ENCODE measurements at places on chromosomes 11 and 22.

DNA sequence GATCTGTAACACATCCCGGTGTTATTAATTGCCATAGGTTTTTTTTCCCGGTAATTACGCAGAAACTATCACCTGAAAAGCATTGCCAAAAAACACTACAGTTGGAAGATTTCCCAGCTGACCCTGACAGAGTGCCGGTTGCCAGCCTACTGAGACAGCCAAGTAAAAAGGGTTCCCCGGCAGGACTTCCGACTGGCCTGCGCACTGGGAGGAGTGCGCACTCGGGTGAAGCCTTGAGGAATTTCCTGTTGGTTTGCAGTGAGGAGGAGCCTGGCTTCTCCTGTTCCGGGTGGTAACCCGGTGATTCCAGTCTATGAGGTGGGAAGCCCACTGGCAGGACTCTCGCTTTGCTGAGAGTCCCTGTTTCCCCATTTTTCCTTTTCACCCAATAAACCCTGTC, 52.1 kb downstream of the CNTF start:
- DNase-seq = no peak
- H3K27ac ChIP-seq = no peak overlapping the region
- H3K4me1 ChIP-seq = no peaks in the 10 kb centered on the region
- H3K4me3 ChIP-seq = no peak overlapping the region
- H3K36me3 ChIP-seq = no peaks in the 10 kb centered on the region
- H3K27me3 ChIP-seq = no peaks in the 10 kb centered on the region

- DNase-seq = no peak
- peaks cover 16% of the 10 kb centered on the region for H3K4me1 ChIP-seq
- H3K27me3 ChIP-seq = peaks cover 60% of the 10 kb centered on the region
Observed at GRCh38 chr11:43942662-43943371, 380 bp downstream of the C11orf96 start.

GRCh38 chr11:69941546-69942332, 122.5 kb upstream of the FGF3 start:
- no peak overlapping the region for H3K27ac ChIP-seq
- H3K4me3 ChIP-seq = no peak overlapping the region
- peaks cover 40% of the 10 kb centered on the region for H3K27me3 ChIP-seq
- H3K36me3 ChIP-seq = no peaks in the 10 kb centered on the region
- DNase-seq = no peak

DNA sequence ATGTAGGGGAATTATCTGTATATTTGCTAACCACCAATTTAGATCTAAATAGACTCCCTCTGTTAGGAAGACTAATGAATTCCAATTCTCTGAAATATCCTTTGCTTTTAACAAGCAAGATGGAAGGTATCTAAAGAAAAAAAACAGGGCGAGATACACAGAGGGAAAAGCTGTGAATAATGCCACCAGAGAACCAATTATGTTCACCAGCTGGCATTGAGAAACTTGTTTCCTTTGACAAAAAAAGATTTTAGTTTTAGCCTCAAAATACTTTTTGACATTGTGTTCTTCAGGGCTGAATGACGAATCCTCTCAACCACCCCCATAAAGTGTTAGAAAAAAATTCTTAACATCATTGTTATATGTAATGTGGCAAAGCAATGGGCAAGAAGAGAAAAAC, 19.0 kb downstream of the HTR3B start:
- no peak overlapping the region for H3K27ac ChIP-seq
- peaks cover 17% of the 10 kb centered on the region for H3K27me3 ChIP-seq
- no peak overlapping the region for H3K4me3 ChIP-seq
- DNase-seq = no peak
- H3K36me3 ChIP-seq = no peaks in the 10 kb centered on the region
- H3K4me1 ChIP-seq = peaks cover 5% of the 10 kb centered on the region

DNA sequence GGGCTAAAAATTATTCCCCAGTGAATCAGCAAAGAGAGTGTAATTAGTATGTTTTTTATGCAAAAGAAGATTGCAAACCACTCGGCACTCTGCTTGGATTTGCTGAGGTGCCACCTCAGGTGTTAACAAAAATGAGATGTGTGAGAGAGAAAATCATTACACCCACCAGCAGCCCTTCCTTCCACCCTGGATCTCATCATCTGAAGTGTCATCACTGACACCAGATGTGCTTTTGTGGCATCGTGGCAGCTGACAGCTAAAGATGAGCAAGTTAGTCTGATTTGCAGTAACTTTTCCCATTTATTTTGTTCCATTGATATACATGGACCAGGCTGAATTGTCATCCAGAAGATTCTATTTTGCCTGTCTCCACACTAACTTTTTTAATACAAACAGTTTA, 44.6 kb upstream of the PAK1 start:
- H3K27ac ChIP-seq = no peak overlapping the region
- no peaks in the 10 kb centered on the region for H3K4me1 ChIP-seq
- no peak for DNase-seq
- no peaks in the 10 kb centered on the region for H3K27me3 ChIP-seq
- H3K4me3 ChIP-seq = no peak overlapping the region

DNA sequence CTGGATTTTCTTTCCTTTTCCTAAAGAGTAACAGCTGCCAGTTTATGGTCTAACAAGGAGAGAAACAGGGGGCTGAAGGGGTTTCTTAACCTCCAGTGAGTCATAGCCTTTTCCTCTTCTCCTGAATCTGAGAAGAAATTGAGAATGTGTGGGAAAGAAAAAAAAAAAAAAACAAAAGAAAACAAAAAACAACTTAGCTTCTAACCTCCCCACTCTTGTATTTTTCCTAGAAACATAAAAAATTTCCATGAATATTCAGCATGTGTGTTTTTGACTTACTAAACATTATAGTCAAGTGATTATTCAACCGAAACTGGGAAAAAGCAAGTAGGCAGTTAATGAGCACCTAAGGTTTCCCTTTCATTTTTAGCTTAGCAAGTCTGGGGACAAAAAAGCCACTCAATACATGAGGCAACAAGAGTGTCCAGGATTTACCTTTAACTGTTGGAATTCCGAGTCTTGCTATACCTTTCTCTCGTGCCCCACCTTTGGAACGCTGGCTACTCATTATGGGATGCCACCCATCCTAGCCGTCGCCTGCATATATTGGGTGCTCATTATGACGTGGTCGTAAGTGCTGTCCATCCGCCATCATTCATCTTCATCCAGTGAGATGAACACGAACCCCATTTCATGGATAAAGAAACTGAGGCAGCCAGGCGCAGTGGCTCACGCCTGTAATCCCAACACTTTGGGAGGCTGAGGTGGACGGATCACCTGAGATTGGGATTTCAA, 2.4 kb downstream of the ASPHD2 start:
- no peaks in the 10 kb centered on the region for H3K27me3 ChIP-seq
- peaks cover 32% of the 10 kb centered on the region for H3K36me3 ChIP-seq
- no peak for DNase-seq
- H3K4me1 ChIP-seq = peaks cover 77% of the 10 kb centered on the region

GRCh38 chr22:42825796-42826195, 31.3 kb downstream of the ARFGAP3 start:
- H3K4me3 ChIP-seq = no peak overlapping the region
- no peak overlapping the region for H3K27ac ChIP-seq
- no peaks in the 10 kb centered on the region for H3K27me3 ChIP-seq
- DNase-seq = no peak

- H3K27me3 ChIP-seq = no peaks in the 10 kb centered on the region
- H3K4me3 ChIP-seq = no peak overlapping the region
- no peak overlapping the region for H3K27ac ChIP-seq
Observed at GRCh38 chr22:34608540-34609115, 457.3 kb upstream of the ISX start.

- H3K4me3 ChIP-seq = no peak overlapping the region
- no peak overlapping the region for H3K27ac ChIP-seq
- H3K4me1 ChIP-seq = peaks cover 6% of the 10 kb centered on the region
- H3K36me3 ChIP-seq = no peaks in the 10 kb centered on the region
- no peak for DNase-seq
Observed at GRCh38 chr11:32307471-32307870, 127.9 kb downstream of the WT1 start.

GRCh38 chr11:105092256-105093239, 47.0 kb downstream of the CARD18 start:
- no peaks in the 10 kb centered on the region for H3K4me1 ChIP-seq
- no peak for DNase-seq
- H3K36me3 ChIP-seq = no peaks in the 10 kb centered on the region
- H3K27ac ChIP-seq = no peak overlapping the region

DNA sequence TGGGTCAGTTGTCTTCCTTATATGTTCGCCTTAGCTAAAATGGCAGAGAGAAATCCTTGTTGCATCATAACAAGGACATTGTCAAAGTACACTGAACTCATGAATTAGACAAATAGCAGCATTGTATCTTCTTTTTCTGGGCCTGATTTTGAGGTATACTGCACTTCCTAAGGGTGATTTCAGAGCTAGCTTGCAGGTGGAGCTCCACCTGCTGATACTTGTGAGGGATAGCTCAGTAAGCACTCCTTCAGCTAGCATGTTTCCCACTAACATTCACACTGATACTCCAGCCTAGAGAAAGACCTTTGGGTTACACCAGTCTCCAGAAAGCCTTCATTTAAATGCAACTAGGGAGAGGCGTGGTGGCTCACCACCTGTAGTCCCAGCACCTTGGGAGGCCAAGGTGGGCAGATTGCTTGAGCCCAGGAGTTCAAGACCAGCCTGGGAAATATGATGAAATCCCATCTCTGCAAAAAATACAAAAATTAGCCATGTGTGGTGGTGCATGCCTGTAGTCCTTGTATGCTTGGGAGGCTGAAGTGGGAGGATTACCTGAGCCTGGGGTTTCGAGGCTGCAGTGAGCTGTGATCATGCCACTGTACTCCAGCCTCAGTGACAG, 29.8 kb downstream of the JAM3 start:
- peaks cover 1% of the 10 kb centered on the region for H3K36me3 ChIP-seq
- no peak overlapping the region for H3K4me3 ChIP-seq
- H3K4me1 ChIP-seq = no peaks in the 10 kb centered on the region
- H3K27me3 ChIP-seq = no peaks in the 10 kb centered on the region
- no peak overlapping the region for H3K27ac ChIP-seq

DNA sequence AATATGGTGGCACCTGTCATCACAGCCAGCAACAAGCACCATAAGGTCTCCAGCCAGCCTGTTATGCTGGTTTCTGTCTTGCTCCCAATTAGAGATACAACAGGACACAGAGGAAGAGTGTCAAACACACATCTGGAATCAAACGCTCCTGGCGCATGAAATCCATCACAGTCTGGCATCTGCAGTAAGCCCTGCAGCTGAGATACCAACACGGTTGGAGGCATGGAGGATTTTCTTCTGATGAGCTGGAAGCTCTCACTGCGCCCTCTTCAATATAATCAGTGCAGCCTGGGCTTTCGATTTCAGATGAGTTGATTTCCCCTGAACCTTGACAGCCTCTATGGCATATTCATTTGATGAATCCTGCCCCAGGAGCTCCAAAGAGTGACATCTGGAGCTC, 27.8 kb upstream of the CARS1 start:
- H3K27ac ChIP-seq = no peak overlapping the region
- no peaks in the 10 kb centered on the region for H3K36me3 ChIP-seq
- no peak for DNase-seq
- H3K4me3 ChIP-seq = no peak overlapping the region
- H3K27me3 ChIP-seq = peaks cover 7% of the 10 kb centered on the region

GRCh38 chr22:50439314-50439870, 35.4 kb downstream of the SBF1 start:
- no peak for DNase-seq
- H3K4me3 ChIP-seq = no peak overlapping the region
- peaks cover 27% of the 10 kb centered on the region for H3K36me3 ChIP-seq
- peak overlapping the region; percentile 20 for H3K27ac ChIP-seq

- no peaks in the 10 kb centered on the region for H3K27me3 ChIP-seq
- peaks cover 26% of the 10 kb centered on the region for H3K36me3 ChIP-seq
- H3K4me3 ChIP-seq = no peak overlapping the region
- H3K27ac ChIP-seq = no peak overlapping the region
- peaks cover 2% of the 10 kb centered on the region for H3K4me1 ChIP-seq
Observed at GRCh38 chr11:134134167-134134566, 65.3 kb downstream of the JAM3 start.

GRCh38 chr11:8593935-8594909, at the start of gene STK33:
STK33 (minus strand) TSS chr11:8594228; CDS start chr11:8474905, 119,323 bp downstream.
- peak within 1 kb of the TSS; percentile 91 for H3K4me3 ChIP-seq
- H3K4me1 ChIP-seq = peaks cover 8% of the 10 kb centered on the region
- H3K27ac ChIP-seq = peak within 1 kb of the TSS; percentile 88
- H3K36me3 ChIP-seq = no peaks in the 10 kb centered on the region
- H3K27me3 ChIP-seq = no peaks in the 10 kb centered on the region

DNA sequence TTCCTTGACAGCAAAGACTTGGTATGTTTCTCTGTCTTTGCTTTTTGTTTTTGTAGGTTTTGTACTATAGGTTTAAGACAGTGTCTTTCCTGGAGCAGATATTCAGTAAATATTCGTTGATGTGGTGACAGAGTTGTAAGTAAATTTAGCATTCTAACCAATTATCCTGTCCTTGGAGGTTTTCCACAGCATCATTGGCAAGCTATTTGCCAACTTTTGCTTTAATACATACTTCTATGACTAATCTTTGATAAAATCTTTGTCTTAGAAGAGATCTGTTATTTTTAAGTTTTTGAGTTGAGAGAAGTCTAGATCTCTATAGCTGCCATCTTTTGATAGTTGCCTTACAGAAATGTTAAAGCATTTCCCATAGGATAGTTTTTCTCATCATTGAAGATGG, 3.8 kb downstream of the USP47 start:
- H3K27ac ChIP-seq = no peak overlapping the region
- no peak for DNase-seq
- peaks cover 42% of the 10 kb centered on the region for H3K4me1 ChIP-seq
- no peaks in the 10 kb centered on the region for H3K36me3 ChIP-seq

- H3K27me3 ChIP-seq = no peaks in the 10 kb centered on the region
- H3K27ac ChIP-seq = no peak overlapping the region
- DNase-seq = no peak
- no peak overlapping the region for H3K4me3 ChIP-seq
- peaks cover 32% of the 10 kb centered on the region for H3K36me3 ChIP-seq
Observed at GRCh38 chr11:28298209-28298608, 190.0 kb downstream of the METTL15 start.

GRCh38 chr11:27914080-27914479, 193.9 kb downstream of the KIF18A start:
- no peak for DNase-seq
- no peaks in the 10 kb centered on the region for H3K36me3 ChIP-seq
- H3K27me3 ChIP-seq = peaks cover 6% of the 10 kb centered on the region
- no peak overlapping the region for H3K27ac ChIP-seq
- no peaks in the 10 kb centered on the region for H3K4me1 ChIP-seq

- H3K27ac ChIP-seq = no peak overlapping the region
- DNase-seq = no peak
Observed at GRCh38 chr22:38266120-38266519, 6.7 kb downstream of the TMEM184B start.

- H3K36me3 ChIP-seq = no peaks in the 10 kb centered on the region
- no peak overlapping the region for H3K27ac ChIP-seq
- DNase-seq = no peak
- no peak overlapping the region for H3K4me3 ChIP-seq
- H3K27me3 ChIP-seq = no peaks in the 10 kb centered on the region
- H3K4me1 ChIP-seq = no peaks in the 10 kb centered on the region
Observed at GRCh38 chr11:91272089-91272488, 952.5 kb upstream of the FAT3 start.

DNA sequence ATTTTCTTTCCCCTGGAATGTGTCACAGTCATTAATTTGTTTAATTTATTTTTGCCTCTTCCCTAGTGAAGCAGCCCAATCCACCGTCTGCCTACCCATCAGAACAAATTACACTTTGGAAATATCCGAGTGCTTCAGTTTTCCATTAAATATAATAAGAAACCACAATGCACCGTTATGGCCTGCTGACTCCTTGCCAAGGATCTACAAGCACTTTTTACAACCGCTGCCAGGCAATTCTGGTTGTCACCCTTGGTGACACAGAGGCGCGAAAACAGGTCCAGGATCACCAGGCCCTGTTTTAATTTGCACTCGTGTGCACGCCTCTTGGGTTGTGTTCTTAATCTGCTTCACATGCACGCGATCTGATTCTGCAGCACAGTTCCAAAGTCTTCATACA, 43.9 kb downstream of the KIRREL3 start:
- no peak overlapping the region for H3K27ac ChIP-seq
- no peak overlapping the region for H3K4me3 ChIP-seq
- H3K36me3 ChIP-seq = no peaks in the 10 kb centered on the region
- no peaks in the 10 kb centered on the region for H3K4me1 ChIP-seq
- no peak for DNase-seq
